AG09309 (cell line): ENCODE measurements at places on chromosomes 4 and X.
A peak's percentile ranks its signal among the peaks of the same experiment; 100 is the strongest.

DNA sequence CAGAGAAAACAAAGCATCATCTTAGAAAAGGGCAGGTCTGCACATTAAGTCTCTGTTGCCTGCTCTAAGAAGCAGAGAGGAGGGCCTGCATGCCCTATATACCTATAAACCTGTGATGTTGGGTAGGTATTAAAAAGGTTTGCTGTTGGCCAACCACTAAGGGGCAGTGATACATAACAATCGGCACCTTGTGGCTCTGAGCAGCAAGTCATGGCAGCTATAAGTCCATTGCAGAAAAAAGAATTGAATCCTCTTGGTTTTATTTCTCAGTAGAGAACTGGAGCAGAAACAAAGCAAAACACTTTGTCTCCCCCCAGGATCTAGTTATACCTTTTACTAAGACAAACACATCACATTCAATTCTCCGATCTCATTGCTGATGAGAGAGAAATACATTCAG, 1364.4 kb downstream of the STIM2 start:
- DNase-seq: peak; percentile 14

- DNase-seq: no peak
Observed at GRCh38 chr4:142960867-142961644, 115.0 kb upstream of the INPP4B start.

DNA sequence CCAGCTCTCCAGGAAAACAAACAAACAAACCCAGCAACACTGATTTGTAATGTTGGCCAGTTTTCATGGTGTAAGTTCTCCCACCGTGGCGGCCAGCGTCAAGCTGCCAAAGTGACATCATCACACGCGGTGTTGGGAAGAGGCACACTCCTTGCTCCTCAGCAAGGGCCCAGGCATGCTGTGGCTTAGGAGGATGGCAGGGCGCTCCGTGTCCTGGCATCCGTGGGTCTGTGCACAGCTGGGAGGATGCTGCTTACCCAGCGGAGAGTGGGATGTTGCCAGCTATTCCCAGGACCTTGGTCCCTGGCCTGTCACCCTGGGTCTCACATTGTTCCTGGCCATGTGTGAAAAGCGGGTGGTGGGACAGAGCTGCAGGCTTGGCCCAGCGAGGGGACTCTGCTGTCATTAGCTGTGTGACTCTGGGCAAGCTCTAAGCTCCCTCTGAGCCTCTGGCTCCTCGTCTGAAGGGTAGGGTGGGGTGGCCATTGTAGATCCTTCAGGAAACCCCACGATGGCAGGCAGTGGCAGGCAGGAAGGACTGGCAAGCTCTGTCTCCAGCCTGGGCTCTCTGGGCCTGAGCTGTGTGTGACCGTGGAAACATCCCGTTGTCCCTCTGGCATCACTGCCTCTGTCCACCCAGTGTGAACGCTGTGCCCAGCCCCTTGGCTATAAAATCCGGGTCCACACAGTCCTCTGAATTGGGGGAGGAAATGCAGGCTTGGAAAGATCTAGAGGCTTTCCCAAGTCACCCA, 10.8 kb downstream of the PSAPL1 start:
- DNase-seq: no peak

- DNase-seq: peak; percentile 16
Observed at GRCh38 chrX:40736170-40736505, 796 bp upstream of the MED14 start.
